NCI-H774 (cell line): ENCODE measurements at places on chromosomes 3 and 15.

DNA sequence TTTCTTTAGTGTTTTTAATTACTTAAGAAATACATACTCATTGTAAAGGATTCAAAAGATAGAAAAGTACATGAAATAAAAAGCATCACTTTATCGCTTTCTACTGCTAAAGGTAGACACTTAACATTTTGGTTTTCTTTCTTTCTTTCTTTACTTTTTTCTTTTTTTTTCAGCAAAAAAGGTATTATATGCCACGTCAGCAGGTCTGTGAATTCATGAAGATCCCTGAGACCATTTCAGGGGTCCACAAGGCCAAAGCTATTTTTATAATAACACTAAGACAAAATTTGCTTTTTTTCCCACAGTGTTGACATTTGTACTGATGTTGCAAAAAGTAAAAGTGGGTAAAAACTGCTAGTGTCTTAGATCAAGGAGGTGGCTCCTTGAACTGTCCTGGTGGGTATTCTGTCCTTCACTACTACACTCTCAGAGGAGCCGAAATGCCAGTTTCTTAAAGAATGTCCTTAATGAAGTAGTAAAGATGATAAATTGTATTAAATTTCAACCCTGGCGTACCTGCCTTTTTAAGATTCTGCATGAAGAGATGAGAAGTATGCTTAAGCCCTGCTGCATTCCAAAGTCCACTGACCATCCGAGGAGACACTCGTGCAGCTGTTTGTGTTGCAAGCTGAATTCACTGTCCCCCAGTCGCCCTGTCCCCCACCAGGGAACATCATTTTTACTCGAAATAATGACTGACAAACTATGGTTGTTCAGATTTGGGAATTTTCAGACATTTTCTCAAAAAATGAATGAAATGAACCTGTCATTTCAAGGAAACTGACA, 106.7 kb upstream of the PIAS1 start:
- DNase-seq, result no peak

GRCh38 chr3:47652142-47652541, 73.5 kb upstream of the CSPG5 start:
- no peak for DNase-seq

DNA sequence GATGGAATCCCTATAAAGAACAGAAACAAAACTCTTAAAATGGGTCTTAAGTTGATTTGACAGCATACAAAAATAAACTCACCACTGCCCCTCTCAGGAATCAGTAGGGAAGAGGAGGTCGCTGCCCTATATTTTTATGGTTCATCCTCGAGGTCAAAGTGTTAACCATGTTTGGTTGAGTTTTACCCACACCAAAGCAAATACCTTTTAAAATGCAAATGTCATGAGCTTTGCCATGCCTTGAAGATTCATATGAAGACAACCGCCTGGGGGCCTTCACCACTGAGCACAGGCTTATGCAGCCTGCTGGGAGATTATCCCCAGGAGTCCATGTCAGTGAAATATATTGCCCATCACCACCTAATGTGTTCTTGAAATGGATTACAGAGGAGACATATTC, 66.1 kb downstream of the GLB1 start:
- DNase-seq, result no peak

DNA sequence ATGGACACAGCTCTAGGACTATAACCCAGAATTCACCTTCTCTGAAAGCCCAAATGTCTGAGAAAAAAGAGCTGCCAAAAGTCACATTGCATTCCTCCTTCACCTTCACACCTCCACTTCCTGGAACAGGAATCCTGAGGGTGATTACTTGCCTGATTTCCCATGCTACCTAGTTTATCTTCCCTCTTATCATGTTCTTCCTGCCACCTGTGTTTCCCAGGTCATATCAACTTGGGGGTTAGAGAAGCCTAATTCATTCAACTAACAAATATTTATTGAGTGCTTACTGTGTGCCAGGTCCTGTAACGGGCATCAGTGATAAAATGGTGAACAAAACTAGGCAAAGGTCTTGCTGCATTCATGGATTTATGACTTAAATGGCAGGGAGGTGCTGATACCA, 279.6 kb upstream of the WNT5A start:
- no peak for DNase-seq

DNA sequence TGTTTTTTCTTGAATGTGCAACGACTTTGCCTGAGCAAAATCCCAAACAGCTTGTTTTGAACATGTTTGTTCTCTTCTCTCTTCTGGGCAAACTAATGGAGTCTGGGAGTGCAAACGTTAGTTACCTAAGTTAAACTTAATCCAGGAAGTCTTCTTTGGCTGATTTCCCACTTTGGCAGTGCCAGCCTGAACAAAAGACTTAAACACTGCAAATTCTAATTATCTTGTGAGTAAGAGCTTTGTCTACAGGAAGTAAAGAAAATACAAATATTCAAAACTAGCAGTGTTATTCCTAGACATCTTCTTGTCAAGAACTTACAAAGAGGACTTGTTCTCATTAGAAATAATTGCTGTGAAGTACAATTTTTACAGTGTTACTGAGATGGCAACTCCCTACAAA, 16.7 kb upstream of the DENND6A start:
- DNase-seq, result no peak
